NCI-H345 (cell line): ENCODE measurements at places on chromosomes 2 and 18.

DNA sequence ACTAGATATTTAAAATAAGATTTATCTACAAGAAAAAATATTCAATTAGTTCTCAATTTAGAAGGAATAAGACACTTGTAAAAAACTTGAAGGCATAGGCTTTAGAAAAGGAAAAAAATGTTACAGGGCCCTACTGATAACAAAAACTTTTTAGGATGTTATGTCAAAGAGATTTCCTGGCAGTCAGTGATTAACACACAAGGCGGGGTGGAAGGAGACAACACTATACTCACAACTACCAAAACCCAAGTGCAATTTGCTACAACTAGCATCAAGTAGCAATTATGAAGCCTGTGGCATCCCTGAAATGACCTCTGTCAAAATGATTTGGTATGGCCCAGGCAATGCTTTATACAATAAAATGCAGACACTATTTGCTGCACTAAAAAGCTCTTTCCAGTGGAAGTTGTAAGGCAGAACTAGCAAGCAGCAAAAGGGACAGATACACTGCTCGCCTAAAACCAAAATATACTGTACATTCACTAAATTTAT is 15.3 kb downstream of the STRN start:
- DNase-seq: no peak

GRCh38 chr2:9586465-9586864 is 30.8 kb upstream of the ADAM17 start:
- DNase-seq: no peak

DNA sequence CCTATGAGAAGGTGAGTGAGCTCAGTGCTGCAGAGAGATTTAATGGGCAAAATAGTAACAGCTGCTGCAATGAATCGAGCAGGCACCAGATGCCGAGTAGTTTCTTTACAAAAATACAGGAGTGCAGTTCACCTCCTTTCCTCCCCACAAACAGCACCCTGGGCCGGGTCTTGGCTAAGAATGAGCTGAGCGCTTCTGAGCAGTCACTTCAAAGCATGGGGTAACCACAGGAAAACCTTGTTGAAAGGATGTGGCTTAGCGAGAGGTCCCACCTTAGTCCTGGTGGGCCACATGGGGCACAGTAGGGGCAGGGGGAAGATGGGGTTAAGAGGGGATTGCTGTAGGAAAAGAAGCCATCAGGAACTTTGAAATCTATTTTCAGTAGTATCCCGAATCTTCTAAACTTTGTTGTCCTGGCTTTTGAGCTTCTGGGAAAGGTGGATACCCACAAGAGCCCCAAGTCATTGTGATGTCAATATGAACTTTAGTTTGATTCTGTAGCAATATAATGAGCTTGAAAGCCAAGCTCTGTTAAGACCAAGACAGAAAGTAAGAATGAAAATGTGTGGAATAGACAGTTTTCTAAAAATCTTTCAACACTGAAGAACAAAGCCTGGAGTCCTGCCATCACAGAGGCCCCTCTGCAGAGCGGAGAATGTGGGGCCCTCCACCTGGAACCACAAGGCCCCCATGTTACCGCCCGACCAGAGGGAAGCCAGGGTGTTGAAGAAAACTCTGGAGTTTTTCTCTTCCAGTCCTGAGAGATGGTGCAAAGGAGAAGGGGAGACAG is 101.0 kb upstream of the ZNF236 start:
- DNase-seq: no peak

DNA sequence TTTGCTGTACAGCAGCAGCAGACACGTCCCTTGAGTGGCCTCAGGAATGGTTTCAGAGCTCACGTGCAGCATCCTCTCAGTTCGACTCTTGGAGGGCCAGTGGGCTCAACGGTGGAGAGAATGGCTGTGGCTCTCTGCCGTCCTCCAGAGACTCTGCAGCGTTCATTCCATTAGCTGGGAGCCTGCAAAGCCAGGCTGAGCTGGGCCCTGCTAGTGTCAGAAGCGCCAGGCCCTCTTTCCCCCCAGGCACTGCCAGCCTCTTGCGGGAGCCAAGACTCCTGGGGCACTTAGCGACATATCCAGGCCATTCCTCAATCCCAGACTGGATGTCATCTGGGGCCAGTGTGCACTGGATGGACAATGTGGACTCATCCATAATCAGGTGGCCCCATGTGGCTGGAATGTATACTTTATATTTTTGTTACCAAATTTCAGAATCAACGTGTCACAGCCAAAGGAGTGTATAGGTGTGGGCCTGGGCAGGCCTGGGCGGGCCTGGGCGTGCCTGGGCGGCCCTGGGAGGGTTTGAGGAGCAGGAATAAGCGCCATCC is 125.1 kb upstream of the EPAS1 start:
- DNase-seq: peak; percentile 45

DNA sequence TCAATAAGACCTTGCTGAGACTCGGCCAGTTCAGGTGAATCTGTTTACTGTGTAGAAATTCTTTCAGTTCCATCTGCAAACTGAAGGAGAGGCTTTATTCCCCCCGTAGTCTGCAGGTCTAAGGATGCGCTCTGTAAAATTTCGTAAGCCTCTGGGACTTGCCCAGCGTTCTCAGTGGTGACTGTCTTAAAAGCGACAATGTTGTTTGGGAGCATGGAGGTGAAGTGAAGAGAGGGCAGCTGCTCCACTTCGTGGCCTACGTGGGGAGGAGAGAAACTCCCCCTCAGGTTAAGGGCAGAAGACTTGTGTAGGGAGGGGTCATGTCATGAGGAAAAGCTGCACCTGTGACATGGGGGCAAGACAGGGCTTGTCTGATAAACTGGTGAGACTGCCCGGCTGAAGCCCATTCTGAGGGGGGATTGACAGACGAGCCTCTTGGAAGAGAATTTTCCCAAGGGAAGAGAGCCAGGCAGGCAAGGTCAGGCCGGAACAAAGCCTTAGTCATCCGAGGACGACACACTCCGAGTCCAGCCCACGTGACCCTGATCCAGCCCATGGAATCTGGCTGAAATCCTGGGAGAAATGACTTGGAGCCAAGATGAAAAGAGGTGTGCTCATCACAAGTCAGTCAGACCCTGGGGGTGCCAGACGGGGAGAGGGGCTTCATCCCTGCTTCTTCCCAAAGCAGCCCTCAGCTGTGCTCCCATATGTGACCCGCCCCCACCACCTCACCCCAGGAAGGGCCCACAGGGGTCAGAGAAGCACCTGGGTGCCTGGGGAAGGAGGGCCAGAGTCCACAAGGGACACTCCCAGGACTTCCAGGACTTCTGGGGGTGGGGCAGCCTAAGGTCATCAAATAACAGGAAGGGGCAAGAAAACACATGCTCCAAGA is 88.5 kb upstream of the SH3BP4 start:
- DNase-seq: no peak

GRCh38 chr18:69987870-69988269 is 40.2 kb upstream of the CD226 start:
- DNase-seq: no peak

- no peak for DNase-seq
Measured at GRCh38 chr18:27040796-27041195, 144.3 kb downstream of the CHST9 start.

DNA sequence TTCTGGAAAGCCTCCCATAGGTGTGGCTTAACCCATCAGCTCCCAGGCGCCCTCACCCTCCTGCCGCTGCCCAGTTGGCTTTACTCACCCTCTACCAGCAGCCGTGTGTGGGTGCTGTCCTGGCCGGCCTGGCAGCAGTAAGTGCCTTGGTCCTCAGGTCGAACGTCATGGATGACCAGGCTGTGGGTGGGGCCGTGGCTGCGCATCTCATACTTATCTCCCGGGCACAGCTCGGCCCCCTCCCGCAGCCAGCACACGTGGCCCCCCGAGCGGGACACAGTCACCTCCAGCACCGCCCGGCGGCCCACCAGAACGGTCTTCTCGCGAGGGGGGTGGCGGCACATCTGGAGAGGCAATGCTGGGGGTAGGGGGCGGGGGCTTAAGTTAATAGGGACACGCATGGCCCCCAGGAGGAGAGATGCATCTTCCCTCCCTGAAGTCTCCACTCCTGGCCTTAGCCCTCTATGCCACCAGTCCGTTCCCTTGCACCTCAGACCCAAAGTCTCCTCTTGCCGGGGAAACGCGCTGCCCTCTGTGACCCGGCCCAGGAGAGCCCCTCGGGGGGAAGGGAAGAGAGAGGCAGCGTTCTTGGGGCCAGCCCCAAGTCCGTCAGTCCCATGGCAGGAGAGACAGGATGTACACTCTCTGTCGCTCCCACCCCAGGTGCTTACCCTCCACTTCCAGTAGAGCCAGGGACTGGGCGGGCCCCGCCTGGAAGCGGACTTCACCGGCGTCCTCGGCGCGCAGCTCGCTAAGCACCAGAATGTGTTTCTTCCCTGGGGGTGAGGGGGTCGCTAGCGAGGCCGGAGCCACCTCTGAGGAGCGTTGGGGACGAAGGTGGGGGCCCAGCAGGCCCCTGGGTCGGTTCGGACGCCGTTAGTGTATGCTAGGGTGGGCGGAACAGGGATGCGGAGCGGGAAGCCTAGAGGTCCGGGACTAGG is 7.9 kb downstream of the TMEM198 start:
- no peak for DNase-seq

- peak; percentile 42 for DNase-seq
Measured at GRCh38 chr18:7038330-7038851, 79.2 kb downstream of the LAMA1 start.

GRCh38 chr18:50751947-50752346 is 67.9 kb downstream of the MRO start:
- DNase-seq: no peak

- DNase-seq: no peak
Measured at GRCh38 chr18:33870059-33870458, 292.0 kb downstream of the ASXL3 start.

DNA sequence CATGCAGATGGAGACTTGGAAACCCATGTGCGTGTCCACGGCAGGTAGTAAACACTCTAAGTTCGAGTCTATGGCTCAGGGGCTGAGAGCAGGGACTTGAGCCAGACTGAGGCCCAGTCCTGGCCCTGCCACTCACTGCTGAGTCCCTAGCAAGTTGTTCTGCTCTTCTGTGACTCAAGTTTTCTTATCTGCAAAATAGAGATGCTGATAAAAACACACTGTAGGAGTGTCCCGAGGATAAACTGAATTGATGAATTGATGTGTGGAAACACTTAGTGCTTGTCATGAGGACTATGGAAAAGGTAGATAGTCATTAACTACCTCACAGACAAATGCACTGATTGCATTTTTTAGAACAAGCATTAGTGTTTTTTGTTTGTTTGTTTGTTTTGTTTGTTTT is 73.2 kb downstream of the BOLA3 start:
- DNase-seq: no peak

DNA sequence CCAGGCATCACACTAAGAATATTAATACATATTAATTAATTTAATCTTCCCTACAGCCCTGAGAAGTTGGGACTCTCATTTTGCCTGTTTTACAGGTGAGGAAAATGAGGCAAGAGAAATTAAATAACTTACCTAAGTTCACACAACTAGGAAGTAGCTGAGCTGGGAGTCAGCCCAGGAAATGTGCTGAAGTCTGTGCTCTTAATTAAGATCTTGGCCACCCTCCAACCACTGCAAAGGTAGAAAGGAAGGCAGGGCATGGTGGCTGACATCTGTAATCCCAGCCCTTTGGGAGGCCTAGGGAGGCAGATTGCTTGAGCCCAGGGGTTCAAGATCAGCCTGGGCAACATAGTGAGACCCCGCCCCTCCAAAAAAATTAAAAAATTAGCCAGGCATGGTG is 12.9 kb upstream of the MGAT4A start:
- DNase-seq: no peak

GRCh38 chr2:28250006-28250405 is 142.7 kb upstream of the FOSL2 start:
- DNase-seq: no peak

GRCh38 chr2:161379740-161380139 is 36.4 kb upstream of the TBR1 start:
- no peak for DNase-seq

DNA sequence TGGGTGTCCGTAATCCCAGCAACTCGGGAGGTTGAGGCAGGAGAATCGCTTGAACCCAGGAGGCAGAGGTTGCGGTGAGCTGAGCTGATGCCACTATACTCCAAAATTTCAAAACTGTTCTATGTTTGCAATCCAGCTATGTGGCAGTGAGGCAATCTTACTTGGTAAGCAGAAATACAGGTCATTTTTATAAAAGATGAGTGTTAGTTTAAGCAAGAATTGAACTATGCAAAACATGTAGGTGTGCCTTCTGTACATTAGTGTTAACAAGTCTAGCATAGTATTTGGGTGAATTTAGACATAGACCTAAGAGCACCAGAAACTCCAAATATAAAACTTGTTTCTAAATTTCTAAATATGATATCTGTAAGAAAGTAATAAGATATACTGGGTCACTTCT is 7.2 kb downstream of the DSC1 start:
- no peak for DNase-seq

DNA sequence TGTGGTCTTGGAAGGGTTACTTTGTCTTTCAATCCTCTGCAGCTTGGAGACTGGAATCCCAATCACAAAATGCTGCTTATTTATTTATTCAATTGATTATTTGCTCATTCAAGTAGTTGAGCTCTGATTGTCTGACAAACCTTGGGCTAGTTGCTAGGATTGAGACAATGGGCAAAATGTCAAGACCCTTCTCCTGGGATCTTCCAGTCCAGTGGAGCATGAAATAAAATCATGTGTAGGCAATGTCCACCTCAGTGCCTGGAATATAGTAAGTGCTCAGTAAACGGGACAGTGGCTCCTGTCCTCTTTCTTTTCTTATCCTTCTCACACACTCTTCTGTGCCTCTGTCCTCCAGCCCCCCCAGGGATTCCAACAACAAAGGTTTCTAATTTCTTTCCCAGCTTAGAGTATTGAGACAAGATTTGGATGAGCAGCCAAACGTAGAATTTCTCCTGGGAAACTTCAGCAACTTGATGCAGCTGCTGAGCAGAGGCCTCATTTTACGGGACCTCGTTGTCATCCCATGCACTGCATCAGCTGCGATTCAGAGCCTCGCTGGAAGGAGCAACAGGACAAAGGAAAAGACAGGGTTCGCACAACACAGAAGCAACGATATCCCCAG is 545.0 kb downstream of the SOX11 start:
- no peak for DNase-seq

GRCh38 chr2:177325554-177325953 is 61.0 kb upstream of the NFE2L2 start:
- DNase-seq: no peak

DNA sequence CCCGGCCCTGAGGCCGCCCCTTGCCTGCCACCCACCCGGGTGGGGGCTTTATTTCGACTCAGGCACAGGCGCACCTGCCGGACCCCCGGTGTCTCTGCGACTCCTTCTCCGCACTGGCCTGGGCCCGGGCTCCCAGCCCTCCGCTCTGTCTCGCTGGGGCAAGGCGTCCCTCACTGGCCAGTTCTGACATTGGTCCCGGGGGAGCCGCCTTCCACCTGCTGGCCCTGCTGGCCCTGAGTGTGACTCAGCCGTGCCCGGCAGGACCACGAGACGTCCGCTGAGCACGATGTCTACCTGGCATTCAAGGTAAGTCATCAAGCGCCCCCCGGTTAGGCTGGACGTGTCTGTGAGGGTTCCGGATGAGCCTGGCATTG is 131.5 kb upstream of the CTDP1 start:
- DNase-seq: no peak

- no peak for DNase-seq
Measured at GRCh38 chr2:158112992-158113391, 11.3 kb downstream of the UPP2 start.

DNA sequence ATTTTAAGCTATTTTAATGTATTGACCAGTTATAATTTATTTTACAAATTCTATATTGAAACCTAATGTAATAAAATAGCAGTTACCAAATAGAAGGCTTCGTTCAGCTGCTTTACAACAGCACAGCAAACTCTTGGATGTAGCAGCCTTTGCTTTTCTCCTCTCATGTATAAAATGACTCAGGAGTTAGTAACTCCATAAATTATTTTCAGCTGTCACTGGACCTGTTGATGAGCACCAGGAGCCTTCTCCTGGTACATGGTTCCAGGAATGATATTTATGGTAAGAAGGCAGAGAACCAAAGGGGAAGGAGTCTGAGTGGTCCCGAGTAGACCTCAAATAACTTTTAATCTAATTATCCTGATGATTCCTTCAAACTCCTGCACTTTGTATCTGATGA is 256.4 kb upstream of the NETO1 start:
- DNase-seq: no peak
